ENCODE measurements at places on chromosomes 3 and 15. TPM values are rescaled to one million over a fixed set of nuclear protein-coding genes. Genes with fewer than 3 reads are reported as not detected.

- no peaks in the 10 kb centered on the region for H3K4me1 ChIP-seq
- H3K27ac ChIP-seq: no peak overlapping the region
- no peaks in the 10 kb centered on the region for H3K27me3 ChIP-seq
- no peak for DNase-seq
- H3K36me3 ChIP-seq: no peaks in the 10 kb centered on the region
- H3K4me3 ChIP-seq: no peak overlapping the region
These were observed 435.0 kb upstream of the C2CD4B start for GRCh38 chr15:62599791-62600777.

DNA sequence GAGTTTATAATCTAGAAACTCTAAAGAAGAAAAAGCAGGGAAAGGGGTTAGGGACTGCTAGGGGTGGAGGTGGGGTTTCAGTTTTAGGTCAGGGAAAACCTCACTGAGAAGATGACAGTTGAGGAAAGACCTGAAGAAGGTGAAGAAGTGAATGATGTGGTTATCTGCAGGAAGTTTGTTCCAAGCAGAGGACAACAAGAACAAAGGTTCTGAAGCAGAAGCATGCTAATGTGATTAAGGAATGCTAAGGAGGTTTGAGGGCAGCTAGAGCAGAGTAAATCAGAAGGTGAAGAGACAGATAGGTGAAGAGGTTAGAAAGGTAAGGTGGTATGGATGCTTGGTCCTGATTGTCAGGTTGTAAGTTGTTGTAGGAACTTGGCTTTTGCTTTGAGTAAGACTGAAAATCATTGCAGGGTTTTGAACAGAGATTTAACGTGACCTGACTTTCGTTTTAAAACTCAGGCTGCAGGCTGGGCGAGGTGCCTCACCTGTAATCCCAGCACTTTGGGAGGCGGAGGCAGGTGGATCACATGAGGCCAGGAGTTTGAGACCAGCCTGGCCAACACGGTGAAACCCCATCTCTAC, 8.6 kb downstream of the OXSR1 start:
- H3K36me3 ChIP-seq: no peaks in the 10 kb centered on the region
- no peak overlapping the region for H3K4me3 ChIP-seq
- H3K4me1 ChIP-seq: no peaks in the 10 kb centered on the region

DNA sequence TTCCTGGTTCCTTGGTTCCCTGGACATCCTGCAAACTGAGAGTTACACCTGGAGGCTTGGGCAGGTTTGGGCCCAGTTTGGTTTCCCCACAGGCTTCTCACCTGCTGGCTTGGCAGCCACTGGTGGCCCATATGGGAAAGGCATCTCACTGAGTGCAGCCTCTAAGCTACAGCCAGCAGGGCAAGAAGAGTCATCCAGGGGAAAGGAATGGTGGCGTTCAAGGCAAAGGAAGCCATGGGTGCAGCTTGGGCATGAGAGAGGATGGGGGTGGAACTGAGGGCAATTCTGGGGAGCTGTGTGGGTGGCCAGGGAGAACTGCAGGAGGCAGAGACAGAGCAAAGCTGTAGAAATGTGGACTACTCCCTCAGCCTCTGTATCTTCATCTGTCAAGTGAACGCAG, 106.4 kb downstream of the EPHB1 start:
- H3K27ac ChIP-seq: no peak overlapping the region
- no peak overlapping the region for H3K4me3 ChIP-seq
- no peak for DNase-seq
- no peaks in the 10 kb centered on the region for H3K4me1 ChIP-seq

- peak; percentile 16 for DNase-seq
- no peak overlapping the region for H3K4me3 ChIP-seq
- H3K36me3 ChIP-seq: no peaks in the 10 kb centered on the region
- H3K4me1 ChIP-seq: no peaks in the 10 kb centered on the region
These were observed 24.4 kb upstream of the RAB7A start for GRCh38 chr3:128701342-128702212.

The ANKUB1 gene
- not detected for total RNA-seq

The RETNLB gene
- total RNA-seq: not detected

The CFAP161 gene
- total RNA-seq: 0.65 TPM

The SIDT1 gene
- not detected for total RNA-seq

- H3K36me3 ChIP-seq: no peaks in the 10 kb centered on the region
- no peak overlapping the region for H3K27ac ChIP-seq
- H3K4me3 ChIP-seq: no peak overlapping the region
- H3K27me3 ChIP-seq: no peaks in the 10 kb centered on the region
- no peak for DNase-seq
- H3K4me1 ChIP-seq: no peaks in the 10 kb centered on the region
These were observed 47.0 kb upstream of the RBP1 start for GRCh38 chr3:139586420-139587017.

The GPR27 gene
- not detected for total RNA-seq

GRCh38 chr15:77475898-77476297, 55.2 kb downstream of the HMG20A start:
- DNase-seq: no peak
- no peak overlapping the region for H3K4me3 ChIP-seq
- H3K27me3 ChIP-seq: no peaks in the 10 kb centered on the region
- H3K27ac ChIP-seq: no peak overlapping the region
- H3K36me3 ChIP-seq: peaks cover 2% of the 10 kb centered on the region
- peaks cover 15% of the 10 kb centered on the region for H3K4me1 ChIP-seq

DNA sequence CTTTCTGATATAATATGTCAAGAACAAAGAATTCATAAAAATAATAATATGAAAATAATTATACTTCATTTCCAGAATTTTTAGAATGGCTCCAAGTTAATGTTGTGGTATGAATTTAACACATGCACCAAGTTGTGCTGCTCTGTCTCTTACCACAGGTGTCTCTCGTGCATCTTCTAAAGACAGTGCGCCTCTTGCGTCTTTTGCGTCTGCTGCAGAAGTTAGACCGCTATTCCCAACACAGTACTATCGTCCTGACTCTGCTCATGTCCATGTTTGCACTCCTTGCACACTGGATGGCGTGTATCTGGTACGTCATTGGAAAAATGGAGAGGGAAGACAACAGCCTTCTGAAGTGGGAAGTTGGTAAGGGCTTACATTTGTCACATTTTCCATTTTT, 246.6 kb downstream of the KCNH8 start:
- H3K27ac ChIP-seq: no peak overlapping the region
- no peaks in the 10 kb centered on the region for H3K36me3 ChIP-seq
- no peaks in the 10 kb centered on the region for H3K4me1 ChIP-seq
- no peak for DNase-seq
- H3K4me3 ChIP-seq: no peak overlapping the region

The PFN2 gene
- 124 TPM for total RNA-seq

DNA sequence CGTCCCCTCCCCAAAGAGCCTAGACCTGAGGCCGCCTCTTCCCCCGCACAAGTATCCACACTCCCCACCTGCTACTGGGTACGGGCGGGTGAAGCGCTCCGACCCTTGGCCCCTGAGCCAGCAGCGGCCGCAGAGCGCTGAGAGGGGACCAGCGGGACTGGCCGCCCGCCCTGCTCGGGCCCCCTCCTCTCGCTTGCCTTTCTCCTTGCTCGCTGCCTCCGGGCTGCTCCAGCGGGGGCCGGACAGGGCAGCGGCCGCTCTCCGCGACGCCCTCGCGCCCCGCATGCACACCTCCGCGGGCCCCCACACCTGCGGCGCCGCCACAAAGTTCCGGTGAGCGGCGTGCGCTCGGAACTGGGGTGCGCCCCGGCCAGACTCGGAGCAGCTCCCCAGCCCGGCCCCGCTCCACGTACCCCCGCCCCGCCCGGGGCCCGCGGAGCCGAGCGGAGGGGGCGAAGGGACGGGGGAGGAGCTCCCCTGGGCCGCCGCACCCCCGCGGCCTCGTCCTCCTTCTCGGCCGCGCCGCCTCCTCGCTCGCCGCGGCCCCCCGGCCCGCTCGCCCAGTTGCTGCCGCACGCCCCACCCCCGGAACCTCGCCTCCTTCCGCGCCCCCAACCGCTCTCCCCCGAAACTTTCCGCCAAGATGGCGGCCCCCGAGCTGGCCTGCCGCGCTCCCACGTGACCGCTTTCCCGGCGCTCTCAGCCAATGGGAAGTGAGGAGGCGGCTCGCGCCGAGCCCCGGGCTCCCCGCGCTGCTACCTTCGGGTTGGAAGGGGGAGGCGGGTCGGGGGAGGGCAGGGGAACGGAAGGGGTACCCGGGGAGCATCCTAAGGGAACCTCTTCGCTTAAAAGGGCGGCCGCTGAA, 704 bp downstream of the DLG1 start:
- H3K27me3 ChIP-seq: no peaks in the 10 kb centered on the region
- peak overlapping the region; percentile 98 for H3K4me3 ChIP-seq
- H3K4me1 ChIP-seq: peaks cover 18% of the 10 kb centered on the region
- H3K36me3 ChIP-seq: peaks cover 7% of the 10 kb centered on the region
- peak overlapping the region; percentile 64 for H3K27ac ChIP-seq
- DNase-seq: peak; percentile 89

DNA sequence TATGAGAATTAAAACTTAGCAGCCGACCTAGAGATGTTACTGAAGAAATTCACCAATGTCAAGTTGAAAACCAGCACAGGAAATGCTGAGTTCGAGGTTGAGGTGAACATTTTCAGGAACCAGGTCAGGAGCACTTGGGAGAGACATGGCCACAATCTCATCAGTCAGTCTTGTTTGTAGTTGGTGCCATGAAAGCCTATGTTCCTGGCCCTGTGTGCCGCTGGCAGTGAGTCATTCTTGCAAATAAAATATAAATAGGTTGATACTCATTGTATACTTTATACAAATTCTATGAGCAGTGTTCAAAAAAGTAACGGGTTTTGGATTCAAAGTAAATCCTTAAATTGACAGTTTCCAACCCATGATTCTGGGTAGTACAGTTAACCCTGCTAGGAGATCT, 1.5 kb upstream of the FSIP1 start:
- H3K36me3 ChIP-seq: no peaks in the 10 kb centered on the region
- peaks cover 26% of the 10 kb centered on the region for H3K4me1 ChIP-seq
- H3K27ac ChIP-seq: peak overlapping the region; percentile 67

- H3K27me3 ChIP-seq: no peaks in the 10 kb centered on the region
- H3K4me1 ChIP-seq: peaks cover 30% of the 10 kb centered on the region
- peak overlapping the region; percentile 58 for H3K27ac ChIP-seq
- no peaks in the 10 kb centered on the region for H3K36me3 ChIP-seq
These were observed 116.0 kb downstream of the LIPC start for GRCh38 chr15:58547628-58548307.

DNA sequence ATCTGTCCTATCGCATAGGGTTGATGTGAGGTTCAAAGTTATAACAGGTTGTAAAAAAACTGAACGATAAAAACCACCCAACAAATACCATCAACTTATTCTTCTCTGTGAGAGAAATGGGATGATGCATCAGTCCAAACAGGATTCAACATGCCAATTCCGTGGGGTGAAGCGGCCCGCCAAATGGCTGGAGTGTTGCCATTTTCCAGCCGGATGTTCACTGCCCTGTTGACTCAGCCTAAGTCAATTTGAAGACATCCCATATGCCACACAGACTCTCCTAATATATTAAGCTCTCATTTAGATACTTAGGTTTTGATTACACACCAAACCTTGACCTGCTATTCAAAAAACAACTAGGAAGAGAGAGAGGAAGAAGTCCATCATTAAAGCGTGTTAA, 311.1 kb downstream of the VPS13C start:
- H3K4me1 ChIP-seq: no peaks in the 10 kb centered on the region
- no peaks in the 10 kb centered on the region for H3K27me3 ChIP-seq
- H3K4me3 ChIP-seq: no peak overlapping the region
- no peak for DNase-seq
- no peak overlapping the region for H3K27ac ChIP-seq

DNA sequence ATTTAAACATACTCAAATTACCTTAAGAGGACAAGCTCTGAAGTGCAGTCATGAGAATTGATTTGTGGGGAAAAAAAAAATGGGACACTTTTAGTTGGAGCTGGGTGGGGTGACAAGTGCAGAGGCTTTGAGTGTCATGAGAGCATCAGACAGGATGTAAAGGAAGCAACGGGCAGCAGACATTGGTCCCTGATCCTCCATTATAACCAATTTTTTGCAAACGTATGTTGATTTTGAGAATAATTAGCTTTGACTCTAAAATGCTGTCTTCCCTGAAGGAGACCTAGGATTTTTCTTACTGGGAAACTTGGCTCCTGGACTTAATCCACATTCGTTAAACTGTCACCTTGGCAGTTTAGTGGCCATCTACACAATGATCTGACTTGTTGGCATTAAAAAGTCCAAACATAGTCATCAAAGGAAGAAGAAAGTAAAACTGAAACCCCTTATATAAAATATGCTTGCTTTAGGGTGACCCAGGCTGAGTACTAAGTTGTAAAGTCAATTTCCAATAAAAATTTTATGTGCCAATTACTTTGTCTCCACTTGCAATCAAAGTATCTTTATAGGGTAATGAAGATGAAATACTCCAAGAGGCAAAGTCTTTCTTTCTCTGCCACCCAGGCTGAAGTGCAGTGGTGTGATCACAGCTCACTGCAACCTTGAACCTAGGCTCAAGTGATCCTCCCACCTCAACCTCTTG, 45.6 kb downstream of the BCL2L10 start:
- no peak for DNase-seq
- H3K27ac ChIP-seq: no peak overlapping the region
- peaks cover 2% of the 10 kb centered on the region for H3K36me3 ChIP-seq

The TTC21A gene
- total RNA-seq: 7.8 TPM

- peaks cover 3% of the 10 kb centered on the region for H3K4me1 ChIP-seq
- H3K27ac ChIP-seq: no peak overlapping the region
- H3K36me3 ChIP-seq: no peaks in the 10 kb centered on the region
- no peak for DNase-seq
- H3K4me3 ChIP-seq: no peak overlapping the region
These were observed 20.4 kb downstream of the CCDC191 start for GRCh38 chr3:114035896-114036295.

- no peak overlapping the region for H3K27ac ChIP-seq
- no peak overlapping the region for H3K4me3 ChIP-seq
- no peaks in the 10 kb centered on the region for H3K4me1 ChIP-seq
- H3K36me3 ChIP-seq: peaks cover 5% of the 10 kb centered on the region
These were observed 17.1 kb downstream of the SKIC8 start for GRCh38 chr15:78282324-78282723.

The SPTSSB gene
- not detected for total RNA-seq

- H3K36me3 ChIP-seq: no peaks in the 10 kb centered on the region
- no peak for DNase-seq
- no peak overlapping the region for H3K4me3 ChIP-seq
These were observed 17.3 kb downstream of the STIMATE start for GRCh38 chr3:52880047-52880446.

DNA sequence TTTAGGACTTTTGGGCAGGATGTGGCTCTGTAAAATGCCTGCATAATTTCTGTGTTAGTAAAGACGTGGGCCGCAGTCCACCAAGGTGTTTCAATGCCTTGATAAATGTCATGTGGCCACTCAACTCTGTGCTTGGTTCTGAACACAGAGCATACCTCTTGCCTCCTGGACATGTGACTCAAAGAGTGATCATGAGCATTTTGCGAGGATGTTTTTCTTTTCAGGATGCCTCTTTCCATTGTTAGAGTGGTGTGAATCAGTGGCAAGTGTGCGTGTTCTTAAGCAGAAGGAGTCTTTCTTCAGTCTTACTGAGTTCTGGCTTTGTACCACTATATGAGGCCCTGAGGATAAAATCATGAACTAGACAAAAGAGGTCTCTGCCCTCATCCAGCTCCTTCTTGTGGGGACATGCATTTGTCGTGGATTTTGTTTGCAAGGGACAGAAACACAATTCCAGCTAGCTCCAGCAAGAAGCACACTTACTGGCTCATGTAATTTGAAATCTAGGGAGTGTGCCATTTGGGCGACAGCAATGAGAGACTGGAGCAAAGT, 363.4 kb downstream of the LRTM1 start:
- H3K27ac ChIP-seq: no peak overlapping the region
- H3K36me3 ChIP-seq: no peaks in the 10 kb centered on the region
- H3K4me1 ChIP-seq: no peaks in the 10 kb centered on the region

All from endothelial cell of umbilical vein (primary cell).